ENCODE measurements at places on chromosomes 6 and 20. TPM values are rescaled to one million over a fixed set of nuclear protein-coding genes. Genes with fewer than 3 reads are reported as not detected.

SOX12 gene
- 63.0 TPM for total RNA-seq

DNA sequence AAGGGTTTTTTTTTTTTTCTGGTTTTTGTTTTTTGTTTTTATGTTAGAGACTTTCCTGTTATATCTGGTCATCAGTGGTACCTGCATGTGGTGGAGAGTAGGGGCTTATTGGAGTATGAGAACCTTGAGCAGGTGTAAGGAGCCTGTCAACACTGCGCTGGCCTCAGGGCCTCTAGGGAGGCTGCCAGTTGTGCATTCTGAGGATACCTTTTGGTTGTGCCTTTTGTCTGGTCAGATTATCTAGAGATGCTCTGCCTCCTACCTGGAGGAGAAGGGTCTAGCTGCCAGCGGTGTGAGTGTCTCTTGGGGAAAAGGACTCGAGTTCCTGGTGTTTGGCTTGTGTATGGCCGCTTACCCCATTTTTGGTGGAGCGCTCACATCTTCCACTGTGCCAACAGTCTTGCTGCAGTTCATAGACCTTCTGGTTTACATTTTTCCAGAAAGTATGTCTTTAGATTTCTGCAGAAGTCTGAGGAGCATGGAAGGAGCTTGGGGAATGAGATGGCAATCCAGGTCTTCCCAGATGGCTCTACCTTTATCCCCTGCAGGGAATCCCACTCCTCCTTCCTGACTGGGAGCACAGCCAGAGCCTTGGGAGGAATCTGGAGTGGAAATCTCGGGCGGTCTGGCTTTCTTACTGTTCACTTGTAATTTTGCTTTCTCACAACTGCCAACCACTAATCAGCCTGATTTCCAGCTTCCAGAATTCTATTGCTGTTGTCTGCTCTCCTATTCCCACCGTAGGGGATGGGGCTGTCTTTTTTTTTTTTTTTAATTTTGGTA lies 49.9 kb downstream of the PTPN1 start:
- no peak for DNase-seq

DNA sequence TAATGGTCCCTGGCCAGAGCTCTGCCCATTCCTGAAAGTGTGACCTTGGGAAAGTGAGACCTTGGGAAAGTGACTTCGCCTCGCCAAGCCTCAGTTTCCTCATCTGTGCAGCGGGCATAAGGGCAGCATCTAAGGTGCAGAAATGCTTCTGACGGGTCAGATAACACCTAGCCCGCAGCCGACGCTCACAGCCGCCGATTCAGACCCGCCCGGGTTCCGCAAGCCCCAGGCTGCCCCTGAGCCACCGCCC lies 486 bp downstream of the FKBP1A start:
- DNase-seq: no peak

HLA-DQA2 gene
- total RNA-seq: not detected

DNA sequence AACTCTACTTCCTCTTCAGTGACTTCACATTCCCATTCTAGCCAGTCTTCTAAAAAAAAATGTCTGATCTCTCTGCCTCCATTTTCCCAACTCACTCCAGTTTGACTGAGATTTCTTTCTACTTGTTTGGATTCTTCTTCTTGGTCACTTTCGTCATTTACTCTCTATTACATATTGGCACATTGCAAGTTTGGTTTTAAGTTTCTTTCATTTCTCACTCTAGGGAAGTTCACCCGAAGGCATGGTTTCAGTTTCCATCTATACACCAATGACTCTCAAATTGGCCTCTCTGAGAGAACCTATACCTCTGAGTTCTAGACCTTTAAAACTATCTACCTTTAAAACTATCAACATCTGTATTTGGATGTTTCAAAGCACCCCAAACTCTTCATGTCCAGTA lies 51.3 kb downstream of the CD109 start:
- DNase-seq: no peak

DNA sequence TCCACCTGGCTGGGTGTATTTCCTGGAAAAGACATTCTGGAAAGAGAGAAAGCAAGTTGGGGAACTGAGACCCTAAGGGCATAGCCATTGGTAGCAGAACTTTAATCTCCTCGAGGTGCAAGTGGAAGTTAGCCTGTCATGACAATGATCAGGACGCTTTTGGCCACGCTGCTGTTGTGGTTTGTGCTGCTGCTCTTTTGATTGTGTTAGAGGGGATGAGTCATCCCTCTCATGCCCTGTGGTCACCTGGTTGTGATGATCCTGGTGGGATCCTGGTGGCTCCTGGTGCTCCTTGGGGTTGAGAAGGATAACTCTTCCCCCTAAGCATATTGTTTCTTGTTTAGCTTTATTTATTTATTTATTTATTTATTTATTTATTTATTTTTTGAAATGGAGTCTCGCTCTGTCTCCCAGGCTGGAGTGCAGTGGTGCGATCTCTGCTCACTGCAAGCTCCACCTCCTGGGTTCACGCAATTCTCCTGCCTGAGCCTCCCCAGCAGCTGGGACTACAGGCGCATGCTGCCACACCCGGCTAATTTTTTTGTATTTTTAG lies 350.3 kb downstream of the KIF16B start:
- no peak for DNase-seq

KCNS1 gene
- total RNA-seq: 1.9 TPM

PREP gene
- 70.0 TPM for total RNA-seq

FAXC gene
- 25.6 TPM for total RNA-seq

- no peak for DNase-seq
Observed at GRCh38 chr6:22079783-22080182, 217.1 kb downstream of the PRL start.

DNA sequence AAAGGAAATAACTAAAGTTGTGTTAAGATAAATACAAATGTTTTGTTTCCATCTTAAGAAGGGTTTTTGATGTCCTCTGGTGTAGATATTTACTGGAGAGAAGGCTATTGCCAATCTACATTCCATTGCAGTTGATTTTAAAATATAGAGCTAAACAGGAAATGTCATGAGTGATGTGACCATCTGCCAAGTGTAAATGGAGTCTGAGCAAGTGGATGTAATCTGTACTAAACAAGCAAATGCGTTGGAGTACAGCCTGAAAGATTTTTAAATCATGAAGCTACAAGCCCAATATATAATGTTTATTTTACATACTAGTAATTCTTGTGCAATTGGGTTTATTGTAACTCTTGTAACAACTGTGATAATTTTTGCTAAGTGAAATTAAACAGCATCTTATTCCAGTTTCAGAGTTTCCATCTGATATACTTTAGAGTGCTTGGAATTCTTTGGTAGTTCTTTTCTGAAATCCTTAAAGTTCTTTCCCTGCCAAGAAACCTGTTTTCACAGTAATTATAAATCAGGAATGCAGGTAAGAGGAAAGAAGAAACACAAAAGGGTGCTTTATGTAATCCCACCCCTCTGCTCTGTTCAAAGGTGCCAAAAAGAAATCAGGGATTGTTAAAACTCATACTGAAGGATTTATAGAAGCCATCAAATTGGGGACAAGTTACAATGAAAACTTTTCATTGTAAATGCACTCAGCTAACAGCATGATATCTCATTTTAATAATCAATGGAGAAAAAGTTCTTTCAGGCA lies 47.2 kb upstream of the FLRT3 start:
- no peak for DNase-seq

TP53TG5 gene
- total RNA-seq: not detected

- no peak for DNase-seq
Observed at GRCh38 chr6:140850438-140850837, 1282.3 kb upstream of the GJE1 start.

GRCh38 chr6:101738481-101738880 lies 345.0 kb downstream of the GRIK2 start:
- no peak for DNase-seq

DNA sequence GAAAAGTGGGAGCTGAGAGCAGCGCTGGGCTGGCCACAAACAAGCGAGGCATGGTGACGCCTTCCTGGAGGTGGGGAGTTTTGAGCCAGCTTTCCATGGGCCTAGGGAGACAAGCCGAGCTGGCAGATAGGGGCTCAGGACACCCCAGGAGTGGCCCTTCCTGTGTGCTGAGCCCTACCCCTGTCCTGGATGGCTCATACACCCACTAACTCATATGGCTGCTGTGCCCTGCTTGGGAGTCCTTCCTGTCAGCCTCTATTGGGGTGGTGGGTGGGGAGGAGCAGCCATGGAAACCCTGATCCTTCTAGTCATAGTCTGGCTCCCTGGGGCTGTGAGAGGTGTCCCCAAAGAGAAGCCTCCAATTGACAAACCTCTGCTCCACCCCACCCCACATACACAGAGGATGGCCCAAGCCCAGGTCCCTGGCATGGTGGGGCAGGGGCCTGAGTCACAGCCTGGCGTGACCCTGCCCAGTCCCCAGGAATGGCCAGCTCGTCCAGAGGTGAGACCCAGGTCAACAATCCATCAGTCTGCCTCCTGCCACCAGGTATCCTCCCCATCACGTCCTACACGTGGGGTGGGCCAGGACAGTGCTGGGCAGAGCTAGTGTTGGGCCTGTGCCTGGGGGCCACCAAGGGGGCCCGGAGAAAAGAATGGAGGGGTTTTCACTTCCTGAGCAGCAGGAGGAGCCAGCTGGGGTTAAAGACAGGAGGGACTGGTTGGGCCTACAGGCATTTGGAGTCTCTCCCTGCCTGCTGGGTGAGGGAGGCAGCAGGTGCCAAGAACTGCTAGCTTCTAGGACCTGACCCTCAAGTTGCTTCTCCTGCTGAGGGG lies 52.2 kb downstream of the MRPL14 start:
- no peak for DNase-seq

DNA sequence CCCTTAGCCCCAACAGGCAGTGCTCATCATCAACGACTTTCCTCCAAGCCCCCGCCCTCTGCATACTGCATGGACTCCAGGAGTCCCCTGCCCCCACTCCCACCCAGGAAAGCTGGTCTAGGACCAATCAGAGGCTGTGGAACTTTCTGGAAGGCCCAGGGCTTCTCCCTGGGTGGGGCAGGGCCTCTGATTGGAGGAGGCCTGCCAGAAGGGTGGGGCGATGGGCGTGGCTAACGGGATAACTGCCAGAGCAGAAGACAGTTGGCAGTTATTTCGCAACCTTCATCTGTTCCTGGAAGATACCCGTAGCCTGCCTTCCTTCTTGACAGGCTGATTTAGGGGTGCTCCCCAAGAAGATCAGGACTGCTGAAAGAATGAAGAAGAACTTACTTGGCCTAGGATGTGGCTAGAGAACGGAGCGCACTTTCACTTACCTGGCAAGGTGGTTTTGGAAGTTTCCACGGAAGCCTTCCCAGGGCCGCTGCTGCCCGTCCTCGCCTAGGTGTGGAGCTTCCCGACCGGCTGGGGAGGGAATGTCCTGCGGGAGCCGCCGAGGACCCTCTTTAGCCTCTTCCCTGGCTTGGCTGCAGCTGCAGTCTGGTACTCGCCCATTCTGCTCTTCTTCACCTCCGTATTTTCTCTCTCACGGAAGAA lies 209.0 kb downstream of the LRFN2 start:
- peak; percentile 46 for DNase-seq

DNA sequence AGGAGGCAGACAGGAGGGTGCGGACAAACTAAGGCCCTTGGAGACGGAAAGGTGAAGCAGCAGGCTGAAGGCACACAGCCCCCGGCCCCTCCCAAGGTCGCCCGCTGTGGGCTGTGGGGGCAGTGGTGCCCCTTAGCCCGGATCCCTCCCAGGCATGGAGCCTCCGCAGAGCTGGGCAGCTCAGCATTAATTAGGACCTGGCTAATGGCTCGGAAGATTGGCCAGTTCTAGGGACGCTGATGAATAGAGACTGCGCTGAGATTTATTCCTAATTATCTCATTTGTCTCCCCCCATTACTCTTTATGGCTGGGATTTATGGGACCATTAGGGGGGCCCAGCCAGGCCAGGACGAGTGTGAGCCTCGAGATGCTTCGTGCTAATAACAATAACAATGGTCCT lies 20.4 kb downstream of the MDFI start:
- no peak for DNase-seq

- DNase-seq: no peak
Observed at GRCh38 chr6:36276581-36277536, 7.0 kb downstream of the PNPLA1 start.

DNA sequence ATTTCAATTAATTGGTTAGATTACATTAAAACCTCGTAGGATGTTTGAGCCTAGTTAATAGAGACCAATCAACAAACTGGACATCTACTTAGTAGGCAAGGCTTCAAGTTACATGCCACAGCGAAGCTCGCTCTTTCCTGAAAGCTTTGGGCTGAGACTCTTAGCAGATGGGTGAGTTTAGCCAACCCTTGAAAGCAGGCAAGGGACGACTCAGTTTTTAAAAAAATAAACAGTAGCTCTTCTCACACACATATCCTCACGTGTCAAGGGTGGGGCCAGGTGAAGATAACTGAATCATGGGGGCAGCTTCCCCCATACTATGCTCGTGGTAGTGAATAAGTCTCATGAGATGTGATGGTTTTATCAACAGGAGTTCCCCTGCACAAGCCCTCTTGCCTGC lies 775 bp downstream of the MTFR2 start:
- no peak for DNase-seq

- no peak for DNase-seq
Observed at GRCh38 chr6:63787021-63787420, 151.4 kb downstream of the PHF3 start.

KAT14 gene
- 29.3 TPM for total RNA-seq

GRCh38 chr20:38766071-38766470 lies 17.8 kb downstream of the ACTR5 start:
- no peak for DNase-seq

GRCh38 chr6:99811636-99812035 lies 182.4 kb downstream of the MCHR2 start:
- DNase-seq: no peak

GRCh38 chr6:139862311-139862710 lies 487.9 kb upstream of the CITED2 start:
- DNase-seq: no peak

DNA sequence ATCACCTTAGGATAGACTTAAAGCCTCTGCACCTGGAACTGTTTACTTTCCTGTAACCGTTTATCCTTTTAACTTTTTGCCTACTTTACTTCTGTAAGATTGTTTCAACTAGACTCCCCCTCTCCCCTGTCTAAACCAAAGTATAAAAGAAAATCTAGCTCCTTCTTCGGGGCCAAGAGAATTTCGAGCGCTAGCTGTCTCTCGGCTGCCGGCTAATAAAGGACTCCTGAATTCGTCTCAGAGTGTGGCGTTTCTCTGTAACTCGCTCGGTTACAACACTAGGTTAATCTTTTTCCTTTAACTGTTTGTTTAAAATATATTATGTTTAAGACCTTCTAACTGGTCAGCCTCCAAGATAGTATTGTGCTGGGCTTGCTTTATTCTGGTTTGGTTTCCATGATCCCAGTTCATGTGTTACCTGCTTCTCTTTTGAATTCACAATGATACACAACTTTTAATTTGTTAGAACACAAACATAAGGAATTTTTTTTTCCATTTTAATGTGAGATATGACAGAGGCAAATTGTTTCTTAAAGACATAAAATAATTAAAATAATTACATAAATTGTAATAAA lies 8.7 kb upstream of the NQO2 start:
- no peak for DNase-seq
